Naive B cell (primary cell): ENCODE measurements at places on chromosomes 13 and 19. TPM values are rescaled to one million over a fixed set of nuclear protein-coding genes. Genes with fewer than 3 reads are reported as not detected.

Gene GPX4
- polyA plus RNA-seq: 325 TPM

Gene ACP4
- not detected for polyA plus RNA-seq

Gene GJB2
- not detected for polyA plus RNA-seq

Gene CD22
- 563 TPM for polyA plus RNA-seq

Gene CATSPERD
- not detected for polyA plus RNA-seq

DNA sequence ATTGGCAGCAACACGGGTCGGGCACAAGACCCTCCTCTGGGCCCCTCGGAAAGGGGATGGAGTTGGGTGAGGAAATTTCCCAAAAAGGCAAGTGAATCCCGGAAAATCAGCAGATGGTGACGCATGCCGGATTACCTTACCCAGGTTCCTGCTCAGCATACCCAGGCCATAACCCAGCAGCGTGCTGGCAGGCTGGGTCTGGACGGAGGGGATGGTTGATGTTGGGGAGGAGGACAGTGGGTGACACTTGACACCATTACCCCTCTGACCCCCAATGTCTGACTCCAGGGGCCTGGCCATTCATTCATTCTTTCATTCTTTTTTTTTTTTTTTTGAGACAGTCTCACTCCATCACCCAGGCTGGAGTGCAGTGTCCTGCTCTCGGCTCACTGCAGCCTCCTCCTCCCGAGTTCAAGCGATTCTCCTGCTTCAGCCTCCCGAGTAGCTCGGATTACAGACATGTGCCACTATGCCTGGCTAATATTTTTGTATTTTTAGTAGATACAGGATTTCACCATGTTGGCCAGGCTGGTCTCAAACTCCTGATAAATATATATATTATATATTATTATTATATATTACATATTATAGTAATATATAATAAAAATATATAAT is 799 bp downstream of the PVR start:
- H3K36me3 ChIP-seq: no peaks in the 10 kb centered on the region
- no peak overlapping the region for H3K27ac ChIP-seq
- H3K4me1 ChIP-seq: peaks cover 6% of the 10 kb centered on the region
- H3K27me3 ChIP-seq: peaks cover 64% of the 10 kb centered on the region

GRCh38 chr13:51370116-51370515 is 30.6 kb downstream of the SERPINE3 start:
- H3K27me3 ChIP-seq: no peaks in the 10 kb centered on the region
- no peaks in the 10 kb centered on the region for H3K4me1 ChIP-seq
- DNase-seq: no peak
- H3K27ac ChIP-seq: peak overlapping the region; percentile 57

DNA sequence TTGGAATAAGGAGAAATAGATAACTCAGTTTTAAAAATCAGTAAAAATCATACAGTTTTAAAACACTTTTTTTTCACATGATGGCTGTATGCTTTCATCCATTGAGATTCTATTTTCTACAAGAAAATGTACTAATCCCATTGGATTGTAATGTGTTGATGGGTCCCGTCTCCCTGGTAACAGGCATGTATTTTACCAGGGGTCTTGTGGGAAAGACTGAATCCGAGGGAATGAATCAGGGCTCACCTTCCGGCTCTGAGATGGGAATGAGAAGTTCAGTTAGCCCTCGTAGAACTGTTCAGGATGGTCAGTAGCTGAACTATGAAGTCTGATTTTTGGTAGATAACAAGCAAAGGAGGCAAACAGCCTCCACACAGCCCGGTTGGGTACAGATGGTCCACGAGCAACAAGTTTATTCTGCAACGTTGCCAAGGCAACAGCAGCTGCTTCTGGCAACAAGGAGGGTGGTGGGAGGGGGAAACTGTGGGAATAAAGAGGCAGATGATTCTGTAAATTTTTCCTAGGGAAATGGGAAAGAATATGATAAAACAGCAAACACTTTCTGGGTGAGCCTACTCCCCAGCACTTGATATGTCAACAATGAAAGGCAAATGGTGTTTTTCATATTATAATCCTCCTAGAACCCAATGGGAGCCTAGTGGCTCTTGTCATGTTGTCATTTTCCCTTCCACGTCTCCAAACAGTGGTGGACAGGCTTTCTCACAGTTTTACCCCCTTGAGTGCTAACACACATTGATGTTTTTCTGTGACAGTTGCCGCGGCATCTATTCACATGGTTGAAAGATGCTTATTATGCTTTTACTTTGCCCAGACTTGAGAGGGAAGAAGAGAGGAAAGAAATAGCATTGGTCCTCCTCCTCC is 12.4 kb upstream of the SIAH3 start:
- no peaks in the 10 kb centered on the region for H3K36me3 ChIP-seq
- H3K27ac ChIP-seq: no peak overlapping the region
- no peak overlapping the region for H3K4me3 ChIP-seq

DNA sequence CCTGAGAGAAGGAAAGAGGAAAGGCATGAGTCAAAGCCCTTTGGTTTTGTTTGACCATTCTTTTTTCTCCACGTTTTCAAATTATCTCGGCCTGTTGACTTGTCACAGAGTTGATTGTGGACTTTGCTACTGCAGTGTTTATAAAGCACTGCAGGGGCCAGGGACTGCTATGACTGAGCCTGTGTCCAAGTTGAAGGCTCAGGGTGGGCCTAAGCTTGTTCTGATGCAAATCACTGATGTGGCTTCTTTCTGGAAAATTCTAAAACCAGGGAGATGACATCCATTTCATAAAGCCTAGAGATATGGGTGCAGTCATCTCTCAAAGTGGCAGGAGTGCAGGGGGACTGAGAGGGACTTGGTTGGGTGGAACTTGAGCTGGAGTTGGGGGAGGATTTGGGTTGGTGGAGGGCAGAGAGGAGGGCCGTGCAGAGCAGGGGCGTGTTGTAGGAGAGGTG is 1.2 kb upstream of the CXCL17 start:
- H3K4me3 ChIP-seq: no peak overlapping the region
- H3K4me1 ChIP-seq: no peaks in the 10 kb centered on the region
- peaks cover 5% of the 10 kb centered on the region for H3K27me3 ChIP-seq

DNA sequence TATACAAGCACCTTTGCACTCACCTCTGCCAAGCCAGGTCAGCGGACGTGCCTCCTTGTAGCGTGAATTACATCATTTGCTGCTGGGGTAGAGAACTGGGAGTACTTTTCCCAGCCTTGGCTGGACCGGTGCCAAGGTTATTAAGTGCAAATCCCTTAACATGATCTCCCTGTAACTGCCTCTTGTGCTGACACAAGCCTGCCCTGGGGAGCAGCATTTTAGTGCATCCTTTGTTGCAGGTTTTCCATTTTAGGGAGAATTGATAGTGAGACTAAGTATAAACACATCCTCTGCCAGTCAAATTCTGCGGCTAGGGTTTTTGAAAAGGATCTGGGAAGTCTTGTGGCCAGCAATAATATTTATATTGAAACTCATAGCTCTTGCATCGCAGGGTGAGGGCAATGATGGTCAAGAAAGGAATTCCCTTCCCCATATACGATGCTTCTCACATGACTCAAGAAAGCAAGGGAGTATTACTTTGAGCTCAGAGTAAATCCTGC is 32.7 kb upstream of the DCLK1 start:
- H3K27me3 ChIP-seq: peaks cover 11% of the 10 kb centered on the region
- H3K4me3 ChIP-seq: no peak overlapping the region
- no peaks in the 10 kb centered on the region for H3K4me1 ChIP-seq
- DNase-seq: no peak

GRCh38 chr19:38265921-38266429 is 1.6 kb downstream of the SPINT2 start:
- peak overlapping the region; percentile 89 for H3K4me3 ChIP-seq
- peaks cover 54% of the 10 kb centered on the region for H3K4me1 ChIP-seq
- no peaks in the 10 kb centered on the region for H3K27me3 ChIP-seq
- no peak for DNase-seq
- no peak overlapping the region for H3K27ac ChIP-seq

- no peak overlapping the region for H3K27ac ChIP-seq
- H3K4me1 ChIP-seq: peaks cover 24% of the 10 kb centered on the region
- H3K4me3 ChIP-seq: no peak overlapping the region
- peaks cover 10% of the 10 kb centered on the region for H3K36me3 ChIP-seq
- no peak for DNase-seq
- H3K27me3 ChIP-seq: no peaks in the 10 kb centered on the region
Measured at GRCh38 chr13:21549633-21550032, 54.3 kb downstream of the MICU2 start.
